ENCODE measurements at places on chromosomes 4 and X.
A peak's percentile ranks its signal among the peaks of the same experiment; 100 is the strongest.

- DNase-seq, result no peak
Measured at GRCh38 chr4:48262926-48263325, 6.7 kb downstream of the TEC start.

GRCh38 chr4:26299254-26299882, 21.4 kb upstream of the RBPJ start:
- DNase-seq, result no peak

DNA sequence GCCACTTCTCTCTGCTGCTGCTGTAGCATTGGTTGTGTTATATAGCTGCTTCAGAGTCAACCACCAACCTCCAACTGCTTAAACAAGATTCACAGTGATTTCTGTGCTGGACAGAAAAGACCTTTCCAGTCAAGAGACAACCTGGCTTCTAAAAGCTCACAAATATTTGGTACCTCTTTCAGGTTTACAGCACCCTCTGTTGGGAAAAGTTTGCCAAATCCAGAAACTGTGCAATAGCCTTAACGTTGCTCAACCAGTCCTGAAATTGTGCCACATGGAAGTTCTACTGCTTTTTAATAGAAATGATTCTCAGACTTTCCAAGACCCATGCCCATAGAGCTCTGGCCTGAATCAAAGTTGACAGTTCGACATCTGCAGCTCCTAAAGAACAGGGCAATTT, 842.1 kb upstream of the HTR2C start:
- no peak for DNase-seq

GRCh38 chrX:109667986-109668385, 43.0 kb upstream of the KCNE5 start:
- no peak for DNase-seq

DNA sequence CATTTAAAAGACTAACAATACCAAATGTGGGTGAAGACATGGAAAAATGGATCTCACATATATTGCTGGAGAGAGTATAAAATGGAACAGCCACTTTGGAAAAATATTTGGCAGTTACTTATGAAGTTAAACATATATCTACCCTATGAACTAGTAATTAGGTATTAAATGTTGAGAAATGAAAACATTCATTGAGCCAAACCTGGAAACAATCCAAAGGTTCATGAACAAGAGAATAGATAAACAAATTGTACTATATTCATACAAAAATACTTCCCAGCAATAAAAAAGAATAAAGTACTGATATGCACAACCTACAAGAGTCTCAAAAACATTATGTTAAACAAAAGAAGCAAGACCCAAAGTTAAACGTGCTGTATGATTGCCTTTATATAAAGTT, 4.0 kb upstream of the EGF start:
- no peak for DNase-seq

GRCh38 chr4:8748236-8748575, 123.4 kb downstream of the HMX1 start:
- DNase-seq, result no peak

DNA sequence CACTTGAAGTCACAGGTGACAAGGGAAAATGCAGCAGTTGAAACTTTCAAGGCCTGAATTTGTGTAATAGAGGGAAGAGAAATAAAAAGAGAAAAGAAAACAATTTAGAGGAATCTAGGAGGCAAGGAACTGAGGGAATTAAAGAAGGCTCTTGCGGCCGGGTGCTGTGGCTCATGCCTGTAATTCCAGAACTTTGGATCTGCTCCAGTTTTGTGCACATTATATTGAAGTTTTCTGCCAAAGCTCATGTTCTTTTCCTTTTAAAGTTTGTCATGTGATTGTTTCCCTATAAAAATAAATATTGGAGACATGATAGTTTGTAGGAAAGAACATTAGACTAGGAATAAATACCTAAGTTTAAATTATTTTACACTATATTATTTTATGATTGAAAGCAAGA, 433.9 kb upstream of the CPEB2 start:
- DNase-seq, result no peak

GRCh38 chr4:179110816-179111215, 1668.6 kb upstream of the AGA start:
- no peak for DNase-seq

- DNase-seq, result peak; percentile 52
Measured at GRCh38 chrX:9708923-9709553, 56.6 kb downstream of the GPR143 start.

- DNase-seq, result no peak
Measured at GRCh38 chr4:39621582-39621981, 17.1 kb downstream of the SMIM14 start.

DNA sequence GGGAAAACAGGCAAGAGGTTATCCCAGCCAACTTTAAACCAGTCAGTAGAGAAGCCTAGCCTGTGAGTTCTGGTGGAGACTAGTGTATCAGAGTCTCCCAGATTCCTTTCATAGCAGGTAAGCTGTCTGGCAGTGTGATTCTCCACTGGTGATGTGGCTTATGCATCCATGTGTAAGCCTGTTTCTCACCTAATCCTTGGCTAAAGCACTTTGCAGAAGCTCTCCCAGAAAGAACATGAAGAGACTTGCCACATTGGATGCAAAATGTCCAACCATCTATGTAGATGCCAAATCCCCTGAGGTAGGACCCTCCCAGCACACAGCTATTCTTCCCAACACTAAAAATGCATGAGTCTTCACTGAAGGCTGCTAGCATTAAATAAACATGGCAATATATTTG, 111.7 kb downstream of the CHRNA9 start:
- no peak for DNase-seq

DNA sequence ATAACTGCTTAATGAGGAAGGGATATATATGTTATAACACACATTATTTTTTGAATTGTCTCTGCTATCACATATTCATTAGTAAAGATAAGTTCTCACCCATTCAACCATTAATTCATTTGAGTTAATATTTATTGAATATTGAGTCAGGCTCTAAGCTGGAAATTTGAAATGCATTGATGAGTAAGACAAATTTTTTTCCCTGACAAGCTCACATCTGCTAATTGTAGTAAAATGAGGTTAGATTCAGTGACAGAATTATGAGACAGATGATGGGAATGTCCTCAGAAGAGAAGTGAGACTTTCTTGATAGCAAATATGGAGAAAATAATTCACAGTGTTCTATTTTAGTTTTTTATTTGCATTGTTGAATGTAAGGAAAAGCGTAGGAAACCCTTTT, 194.3 kb downstream of the SLC4A4 start:
- DNase-seq, result no peak

DNA sequence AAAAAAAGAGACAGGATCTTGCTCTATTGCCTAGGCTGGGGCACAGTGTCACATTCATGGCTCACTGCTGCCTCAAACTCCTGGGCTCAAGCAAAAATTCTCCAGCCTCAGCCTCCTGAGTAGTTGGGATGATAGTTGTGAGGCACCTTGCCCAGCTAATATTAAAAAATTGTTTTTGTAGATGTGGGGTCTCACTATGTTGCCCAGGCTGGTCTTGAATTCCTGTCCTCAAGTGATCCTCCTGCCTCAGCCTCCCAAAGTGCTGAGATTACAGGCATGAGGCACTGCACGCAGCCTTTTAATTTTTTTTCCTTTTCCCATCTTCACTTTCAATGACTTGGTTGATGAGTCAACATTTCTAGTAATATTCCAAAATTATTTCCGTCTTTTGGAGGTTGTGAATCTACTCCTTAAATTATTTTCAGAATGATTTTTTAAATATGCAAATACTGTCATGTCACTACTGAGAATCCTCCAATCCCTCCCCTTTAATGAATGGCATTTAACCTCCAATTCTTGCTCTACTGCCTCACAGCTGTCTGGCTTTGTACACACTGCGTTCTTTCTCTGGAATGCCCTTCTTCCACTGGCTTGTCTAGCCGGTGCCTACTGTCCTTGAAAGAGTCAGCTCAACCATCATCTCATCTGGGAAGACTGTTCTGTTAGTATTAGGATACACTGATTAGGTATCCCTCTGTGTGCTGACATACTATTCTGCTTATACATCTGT, 27.5 kb upstream of the DCTD start:
- no peak for DNase-seq

- DNase-seq, result no peak
Measured at GRCh38 chr4:80798082-80798481, 232.4 kb upstream of the BMP3 start.

GRCh38 chr4:72432975-72433374, 136.0 kb downstream of the ADAMTS3 start:
- DNase-seq, result no peak

GRCh38 chrX:10240918-10241317, 84.1 kb downstream of the CLCN4 start:
- no peak for DNase-seq

- DNase-seq, result no peak
Measured at GRCh38 chr4:168496834-168497233, at the start of gene PALLD. Gene PALLD (plus strand): TSS chr4:168497052.

DNA sequence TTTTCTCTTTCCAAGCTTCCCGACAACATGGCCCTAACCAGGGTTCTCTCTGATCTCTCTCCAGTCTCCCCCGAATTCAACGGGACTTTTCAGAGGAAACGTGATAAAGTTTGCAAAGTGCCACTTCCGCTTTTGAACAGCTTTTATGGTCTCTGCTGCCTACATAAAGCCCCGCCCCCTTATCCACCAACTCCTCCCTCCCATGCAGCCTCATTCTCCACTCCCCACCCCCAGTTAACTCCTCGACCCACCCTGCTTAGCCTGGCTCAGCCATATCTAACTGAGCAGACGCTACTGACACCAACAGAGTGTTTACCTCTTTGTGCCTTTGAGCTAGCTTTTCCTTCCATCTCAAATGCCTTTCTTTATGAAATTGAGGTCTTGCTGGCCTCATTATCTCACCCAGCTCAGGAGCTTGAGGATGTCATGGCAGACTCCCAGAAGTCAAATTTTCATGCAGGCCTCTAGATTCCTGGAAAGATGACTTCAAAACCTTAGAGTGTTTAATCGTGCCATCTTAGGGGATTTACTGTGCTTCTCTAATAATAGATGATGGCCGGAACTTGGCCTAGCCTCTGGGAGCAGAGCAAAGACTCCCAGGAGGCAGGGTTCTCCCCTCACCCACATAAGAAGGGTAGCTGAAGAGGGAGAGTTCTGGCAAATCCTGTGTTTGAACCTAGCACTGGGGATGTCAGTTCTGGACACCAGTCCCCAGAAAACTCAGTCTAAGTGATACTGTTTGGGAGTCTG, 606.0 kb downstream of the BCOR start:
- DNase-seq, result peak; percentile 8

DNA sequence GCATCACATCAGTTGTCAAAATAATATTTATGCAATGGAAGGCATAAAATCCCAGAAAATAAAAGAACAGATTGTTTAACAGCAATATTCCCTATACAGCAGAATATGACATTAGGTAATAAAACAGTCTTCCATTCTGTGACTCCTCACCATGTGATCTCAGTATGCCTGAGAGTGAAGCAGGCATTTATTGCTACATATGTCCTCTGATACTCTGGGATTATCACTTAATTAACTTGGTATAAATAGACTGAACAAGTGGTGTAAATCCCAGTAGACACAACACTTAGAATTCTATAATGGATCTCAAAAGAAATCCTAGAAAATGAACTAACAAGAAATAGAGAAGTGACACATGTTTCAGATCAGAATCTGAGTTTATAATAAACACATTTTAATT, 841.3 kb downstream of the PDHA2 start:
- DNase-seq, result no peak

- no peak for DNase-seq
Measured at GRCh38 chrX:7582191-7582590, 260.8 kb upstream of the VCX start.

DNA sequence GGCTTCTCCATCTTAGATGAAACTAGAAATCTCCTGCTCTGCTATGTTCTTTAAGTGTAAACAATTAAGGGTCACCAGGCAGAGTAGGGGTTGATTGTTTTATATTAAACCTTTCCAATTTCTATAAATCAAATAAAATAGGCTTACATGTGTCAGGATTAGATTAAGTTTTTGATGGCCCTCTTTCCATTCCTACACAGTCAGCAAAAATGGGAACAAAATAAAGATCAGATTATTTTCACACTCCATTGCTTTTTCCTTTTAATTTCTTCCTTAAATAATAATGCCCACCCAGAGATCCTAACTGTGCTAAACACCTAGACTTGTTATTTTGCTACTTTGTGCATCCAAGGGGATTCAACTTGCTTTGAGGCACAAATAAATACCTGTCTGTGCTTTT, 381.4 kb upstream of the MAGEB16 start:
- no peak for DNase-seq

DNA sequence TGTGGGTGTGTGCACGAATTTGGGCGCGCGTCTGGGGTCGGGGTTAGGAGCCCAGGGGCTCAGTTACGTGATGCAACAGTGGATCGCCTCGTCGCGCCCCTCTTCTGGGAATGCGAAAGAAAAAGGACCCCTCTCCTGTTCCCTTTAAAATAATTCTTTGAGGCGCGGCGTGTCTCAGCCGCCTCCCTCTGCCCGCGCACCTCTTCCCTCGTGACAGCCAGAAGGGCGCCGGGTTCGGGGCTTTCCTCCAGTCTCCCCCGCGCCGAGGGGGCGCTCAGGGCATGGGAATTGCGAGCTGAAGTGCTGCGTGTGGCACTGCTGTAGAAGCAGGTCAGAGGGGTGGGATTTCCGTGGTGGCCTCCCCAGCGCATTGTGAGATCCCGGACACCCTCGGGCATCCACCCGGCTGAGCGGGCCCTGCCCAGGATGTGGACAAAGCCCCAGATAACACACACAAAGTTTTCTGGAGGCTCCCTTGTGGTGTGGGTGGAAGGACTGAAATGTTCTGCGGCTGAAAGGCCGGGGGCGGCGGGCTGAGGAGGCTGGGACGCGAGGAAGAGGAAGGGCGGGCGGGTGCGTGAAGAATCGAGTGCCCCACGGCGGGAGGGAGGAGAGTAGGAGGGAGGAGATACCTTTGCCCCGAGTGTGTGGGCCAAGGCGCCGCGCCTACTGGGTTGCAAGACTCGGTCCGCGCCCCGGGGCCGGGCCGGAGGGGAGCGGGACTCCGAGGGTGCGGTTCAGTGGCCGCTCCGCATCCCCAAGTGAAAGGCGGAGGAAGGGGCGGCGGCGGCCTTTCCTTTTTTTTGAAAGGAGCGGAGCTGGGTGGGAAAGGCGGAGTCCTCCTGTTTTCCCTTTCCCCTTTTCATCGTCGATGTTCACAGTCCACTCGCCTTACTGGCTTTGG, 752 bp downstream of the SEPTIN11 start:
- DNase-seq, result no peak

- no peak for DNase-seq
Measured at GRCh38 chr4:52371841-52372240, 287.3 kb downstream of the USP46 start.

GRCh38 chr4:128830906-128831503, 21.5 kb downstream of the JADE1 start:
- no peak for DNase-seq

GRCh38 chrX:70636218-70636617, 191.6 kb downstream of the DLG3 start:
- no peak for DNase-seq

DNA sequence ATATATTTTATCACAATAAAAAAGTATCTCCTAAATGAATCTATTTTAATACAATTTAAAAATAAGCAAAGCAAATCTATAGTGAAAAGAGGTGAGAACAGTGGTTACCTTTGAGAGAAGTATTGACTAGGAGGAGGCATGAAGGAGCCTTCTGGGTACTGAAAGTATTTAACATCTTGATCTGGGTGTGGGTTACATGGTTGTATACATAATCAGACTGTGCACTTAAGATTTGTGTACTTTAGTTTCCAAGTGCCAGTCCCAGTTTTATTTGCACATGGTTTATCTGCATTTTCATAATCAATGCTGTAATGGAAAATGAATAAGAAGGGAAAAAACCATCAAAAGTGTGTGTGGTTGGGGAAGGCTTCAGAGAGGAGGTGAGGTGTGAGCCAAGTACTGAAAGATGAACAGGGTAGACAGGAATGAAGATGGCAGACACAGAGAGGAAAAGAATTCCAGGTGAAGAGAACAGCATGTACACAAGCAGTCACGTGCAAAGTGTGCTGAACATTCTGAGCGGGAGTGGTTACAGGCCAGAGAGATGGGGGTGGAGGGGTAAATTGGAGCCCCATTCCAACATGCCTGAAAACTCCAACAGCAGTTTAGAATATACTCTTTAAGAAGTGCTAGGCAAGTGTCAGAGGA, 14.6 kb downstream of the MAP7D2 start:
- no peak for DNase-seq

Measured in activated CD8-positive, alpha-beta memory T cell treated with anti-CD3 and anti-CD28 coated beads for 1 hour (primary cell).